ENCODE measurements at places on chromosomes 6 and 20. TPM values are rescaled to one million over a fixed set of nuclear protein-coding genes. Genes with fewer than 3 reads are reported as not detected.

Gene FRK
- 0.04 TPM for polyA plus RNA-seq

Gene PRDM1
- polyA plus RNA-seq: 45.4 TPM

Gene RSPH9
- 1.3 TPM for polyA plus RNA-seq

Gene ARMC2
- 3.3 TPM for polyA plus RNA-seq

Gene TBXT
- polyA plus RNA-seq: not detected

Gene COL10A1
- not detected for polyA plus RNA-seq

GRCh38 chr20:3011752-3012151, 31.7 kb upstream of the GNRH2 start:
- no peak overlapping the region for H3K27ac ChIP-seq
- peaks cover 15% of the 10 kb centered on the region for H3K36me3 ChIP-seq

DNA sequence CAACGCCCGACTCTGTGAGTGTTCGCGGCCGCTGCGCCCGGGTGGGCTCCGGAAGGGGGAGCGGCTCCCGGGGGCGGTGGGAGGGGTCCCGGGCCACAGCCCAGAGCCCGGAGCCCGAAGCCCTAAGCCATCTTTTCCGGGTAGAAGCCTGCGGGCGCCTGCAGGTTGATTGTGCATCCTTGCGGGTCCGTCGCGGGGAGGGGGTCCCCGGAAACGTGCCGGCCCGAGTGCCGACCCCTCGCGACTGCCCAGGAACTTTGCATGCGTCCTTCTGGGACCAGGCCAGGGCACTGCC, 413 bp downstream of the PTPRA start:
- H3K36me3 ChIP-seq: no peaks in the 10 kb centered on the region
- H3K4me1 ChIP-seq: peaks cover 25% of the 10 kb centered on the region
- H3K27ac ChIP-seq: peak overlapping the region; percentile 66
- H3K4me3 ChIP-seq: peak overlapping the region; percentile 84

DNA sequence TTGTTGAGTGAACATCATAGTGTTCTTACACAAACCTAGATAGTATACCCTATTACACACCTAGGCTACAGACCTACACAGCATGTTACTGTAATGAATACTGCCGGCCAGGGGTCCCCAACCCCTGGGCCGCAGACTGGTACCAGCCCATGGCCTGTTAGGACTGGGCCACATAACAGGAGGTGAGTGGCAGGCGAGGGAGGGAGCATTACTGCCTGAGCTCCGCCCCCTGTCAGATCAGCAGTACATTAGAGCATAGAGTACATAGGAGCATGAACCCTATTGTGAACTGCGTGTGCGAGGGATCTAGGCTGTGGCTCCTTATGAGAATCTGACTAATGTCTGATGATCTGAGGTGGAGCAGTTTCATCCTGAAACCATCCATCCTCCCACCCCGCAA, 126.3 kb downstream of the PRND start:
- DNase-seq: no peak
- H3K4me3 ChIP-seq: no peak overlapping the region
- no peak overlapping the region for H3K27ac ChIP-seq
- H3K36me3 ChIP-seq: no peaks in the 10 kb centered on the region
- no peaks in the 10 kb centered on the region for H3K4me1 ChIP-seq
- no peaks in the 10 kb centered on the region for H3K27me3 ChIP-seq

DNA sequence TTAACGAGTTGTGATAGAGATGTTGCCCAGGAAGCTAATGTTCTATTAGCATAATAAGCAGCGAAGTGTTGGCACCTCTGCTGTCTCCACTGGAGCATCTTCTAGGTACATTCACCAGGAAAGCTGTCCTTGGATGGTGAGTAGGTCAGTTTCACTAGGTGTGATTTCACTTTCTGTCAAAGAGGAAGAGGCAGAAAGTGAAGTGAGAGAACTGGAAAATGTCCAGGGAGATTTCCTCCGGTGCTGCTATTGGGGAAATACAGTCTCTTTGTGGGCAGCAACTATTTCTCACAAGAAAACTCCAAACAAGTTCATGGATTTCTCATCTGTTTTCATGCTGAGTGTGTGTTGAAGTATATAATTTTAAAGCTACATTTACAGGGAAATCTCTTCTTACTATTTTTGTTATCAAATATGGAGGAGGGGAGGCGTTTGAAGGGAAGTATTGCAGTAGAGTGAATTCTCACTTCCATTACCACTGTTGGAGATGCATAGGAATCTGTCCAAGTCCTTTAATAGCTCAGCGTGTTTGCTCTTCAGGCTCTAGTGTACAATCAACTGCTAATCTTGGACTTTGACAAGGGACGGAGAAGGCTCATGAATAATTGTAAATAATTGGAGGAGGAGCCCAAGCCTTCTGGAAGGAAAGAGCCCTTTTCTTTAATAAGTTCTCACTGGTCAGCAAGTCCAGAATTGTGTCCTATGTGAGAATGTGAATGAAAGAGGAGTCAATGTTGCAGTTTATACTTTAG, 16.1 kb upstream of the TSBP1 start:
- DNase-seq: no peak
- H3K27me3 ChIP-seq: no peaks in the 10 kb centered on the region
- H3K4me3 ChIP-seq: no peak overlapping the region
- H3K36me3 ChIP-seq: no peaks in the 10 kb centered on the region
- H3K4me1 ChIP-seq: no peaks in the 10 kb centered on the region

DNA sequence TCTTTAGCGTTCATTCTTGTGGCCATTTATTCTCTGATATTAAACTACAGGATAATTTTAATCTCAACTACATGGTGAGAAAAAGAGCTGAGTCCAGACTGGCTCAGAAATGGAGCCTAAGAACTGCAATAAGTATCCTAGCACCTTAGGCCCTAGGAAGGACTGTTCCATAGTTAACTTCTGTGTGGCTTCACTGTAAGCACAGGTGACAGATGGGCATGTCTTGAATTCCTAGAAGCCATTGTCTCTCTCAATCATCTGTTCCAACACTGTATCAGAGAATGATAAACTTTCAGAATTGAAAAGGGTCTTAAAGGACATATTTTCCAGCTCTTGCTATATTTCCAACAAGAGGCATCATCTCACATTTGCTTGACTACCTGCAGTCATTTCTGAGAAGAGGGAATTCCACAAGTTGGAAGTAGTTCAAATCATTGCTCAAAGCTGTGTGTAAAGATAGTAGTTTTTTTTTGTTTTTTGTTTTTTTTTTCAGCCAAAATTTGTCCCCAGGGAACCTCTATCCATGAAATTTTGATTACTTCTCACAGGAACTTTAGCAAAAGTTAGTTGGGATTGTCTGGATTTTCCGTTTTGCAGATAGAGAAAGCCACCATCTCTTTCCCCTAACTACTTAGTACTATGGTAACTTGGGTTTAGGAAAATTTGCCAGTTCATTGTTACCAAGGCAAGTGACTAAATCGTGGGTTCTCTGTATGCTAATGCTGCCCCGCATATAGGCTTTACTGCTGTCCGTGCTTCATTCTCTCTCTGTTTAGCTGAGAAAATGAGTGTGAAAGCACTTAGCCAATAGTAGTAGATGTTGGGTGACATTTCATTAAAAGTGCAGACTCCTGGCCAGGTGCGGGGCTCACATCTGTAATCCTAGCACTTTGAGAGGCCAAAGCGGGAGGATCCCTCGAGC, 47.2 kb downstream of the KCNS1 start:
- H3K4me3 ChIP-seq: no peak overlapping the region
- DNase-seq: no peak
- peaks cover 36% of the 10 kb centered on the region for H3K36me3 ChIP-seq
- H3K27ac ChIP-seq: no peak overlapping the region
- H3K27me3 ChIP-seq: no peaks in the 10 kb centered on the region

GRCh38 chr6:18920701-18921100, 533.6 kb downstream of the RNF144B start:
- no peak overlapping the region for H3K27ac ChIP-seq
- no peaks in the 10 kb centered on the region for H3K4me1 ChIP-seq
- H3K4me3 ChIP-seq: no peak overlapping the region
- DNase-seq: no peak
- H3K36me3 ChIP-seq: no peaks in the 10 kb centered on the region

DNA sequence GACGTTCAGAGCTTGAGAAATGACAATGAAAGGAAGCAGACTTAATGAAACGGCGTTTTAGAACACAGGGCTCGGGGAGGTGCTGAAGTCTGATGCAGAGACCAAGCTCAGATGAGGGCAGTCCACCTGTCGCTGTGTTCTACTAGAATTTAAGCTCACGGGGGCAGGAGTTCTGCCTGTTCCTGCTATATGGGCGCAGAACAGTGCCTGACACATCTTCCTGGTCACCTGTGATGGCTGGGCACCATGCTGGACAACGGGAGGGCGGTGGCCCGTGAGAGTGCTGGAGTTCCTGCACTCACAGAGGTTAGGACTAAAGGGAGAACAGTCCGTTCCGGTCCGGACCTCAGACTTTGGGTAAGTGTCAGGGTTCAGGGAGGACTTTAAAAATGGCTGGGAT, 130.6 kb downstream of the ERMARD start:
- H3K27ac ChIP-seq: no peak overlapping the region
- H3K4me3 ChIP-seq: no peak overlapping the region
- no peak for DNase-seq
- no peaks in the 10 kb centered on the region for H3K36me3 ChIP-seq

DNA sequence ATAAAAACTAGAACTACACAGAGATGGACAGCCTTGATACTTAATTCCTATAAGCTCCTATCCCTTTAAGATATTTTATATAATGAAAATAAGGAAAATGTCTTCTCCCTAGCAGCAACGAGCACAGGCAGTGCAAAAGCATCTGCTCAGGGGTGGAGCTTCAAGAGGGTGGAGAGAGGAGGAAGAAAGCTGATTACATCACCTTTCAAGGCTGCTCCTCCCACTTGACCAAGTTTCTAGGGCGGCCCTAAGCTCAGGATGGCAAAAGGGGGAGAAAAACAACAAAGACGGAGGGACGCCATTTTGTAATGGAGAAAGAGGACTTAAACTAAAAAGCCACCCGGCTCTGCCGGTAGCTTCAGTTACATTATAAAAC, 2.2 kb downstream of the PPP1R10 start:
- no peaks in the 10 kb centered on the region for H3K27me3 ChIP-seq
- H3K4me3 ChIP-seq: peak overlapping the region; percentile 94
- peak; percentile 89 for DNase-seq
- peaks cover 65% of the 10 kb centered on the region for H3K4me1 ChIP-seq
- H3K36me3 ChIP-seq: peaks cover 20% of the 10 kb centered on the region

GRCh38 chr6:16003197-16003491, 125.7 kb upstream of the MYLIP start:
- no peak overlapping the region for H3K4me3 ChIP-seq
- no peaks in the 10 kb centered on the region for H3K36me3 ChIP-seq
- H3K4me1 ChIP-seq: no peaks in the 10 kb centered on the region

- peaks cover 41% of the 10 kb centered on the region for H3K4me1 ChIP-seq
- no peaks in the 10 kb centered on the region for H3K27me3 ChIP-seq
- H3K36me3 ChIP-seq: peaks cover 13% of the 10 kb centered on the region
Measured at GRCh38 chr20:1467355-1468116, 887 bp upstream of the NSFL1C start.
